ENCODE measurements at places on chromosomes 7 and 10. TPM values are rescaled to one million over a fixed set of nuclear protein-coding genes. Genes with fewer than 3 reads are reported as not detected.

Gene SPDYE1
- total RNA-seq, result not detected

Gene PON3
- not detected for total RNA-seq

Gene WIPF3
- 4.1 TPM for total RNA-seq

Gene KLF14
- 0.69 TPM for total RNA-seq

Gene TWIST1
- 22.0 TPM for total RNA-seq

Gene CADPS2
- 40.8 TPM for total RNA-seq

Gene RAMP3
- total RNA-seq, result not detected

Gene ARHGEF35
- not detected for total RNA-seq

Gene SH2D4B
- total RNA-seq, result 0.11 TPM

Gene CRPPA
- 1.9 TPM for total RNA-seq

Gene GNAI1
- total RNA-seq, result 59.5 TPM

Gene PCDH15
- total RNA-seq, result 0.34 TPM

Gene FOXI2
- not detected for total RNA-seq

Gene ADGRA1
- not detected for total RNA-seq

Gene TEX36
- not detected for total RNA-seq

Gene HPS6
- total RNA-seq, result 21.6 TPM

Gene UCN3
- not detected for total RNA-seq

Gene C10orf53
- not detected for total RNA-seq

Gene COL13A1
- total RNA-seq, result 0.11 TPM

Gene OR2A12
- not detected for total RNA-seq

Gene CARD11
- not detected for total RNA-seq
